Skeletal muscle tissue (tissue), 5 donors: ENCODE measurements at places on chromosomes 3 and 15. TPM values are rescaled to one million over a fixed set of nuclear protein-coding genes. Genes with fewer than 3 reads are reported as not detected.

Gene WDR72
- under 0.01 TPM for total RNA-seq

Gene GOLGA6D
- under 0.01 TPM for total RNA-seq

Gene LIPC
- total RNA-seq = under 0.01 TPM

Gene SLC2A2
- total RNA-seq = not detected

Gene P2RY13
- 2.6 TPM for total RNA-seq

Gene ALPK3
- 33.4 TPM for total RNA-seq
